ENCODE measurements at places on chromosomes 3 and 15.

DNA sequence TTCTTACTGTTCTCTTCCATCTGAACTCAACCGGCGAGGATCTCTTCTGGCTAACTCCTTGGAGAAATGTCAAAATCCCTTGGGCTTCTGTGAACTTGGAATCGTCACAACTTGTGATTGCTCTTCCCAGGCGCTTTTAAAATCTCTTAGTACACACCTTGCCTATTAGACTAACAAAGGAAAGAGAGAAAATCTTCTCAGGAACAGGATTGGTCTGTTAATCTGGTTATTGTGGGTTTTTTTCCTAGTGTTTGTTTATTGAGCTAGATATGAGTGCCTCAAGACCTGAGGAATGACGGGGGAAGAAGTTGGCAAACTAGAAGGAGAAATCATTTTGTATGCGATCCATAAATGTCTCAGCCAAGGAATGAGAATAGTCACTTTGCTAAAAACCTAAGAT, at the start of gene ATP13A5:
TSS of gene ATP13A5 (minus strand) at position 48 of the 400 bp plus-strand sequence. CDS start at position 20, 28 bp downstream.
- no peak for DNase-seq

- no peak for DNase-seq
Observed at GRCh38 chr3:129966876-129967275, 7.6 kb upstream of the TRH start.

DNA sequence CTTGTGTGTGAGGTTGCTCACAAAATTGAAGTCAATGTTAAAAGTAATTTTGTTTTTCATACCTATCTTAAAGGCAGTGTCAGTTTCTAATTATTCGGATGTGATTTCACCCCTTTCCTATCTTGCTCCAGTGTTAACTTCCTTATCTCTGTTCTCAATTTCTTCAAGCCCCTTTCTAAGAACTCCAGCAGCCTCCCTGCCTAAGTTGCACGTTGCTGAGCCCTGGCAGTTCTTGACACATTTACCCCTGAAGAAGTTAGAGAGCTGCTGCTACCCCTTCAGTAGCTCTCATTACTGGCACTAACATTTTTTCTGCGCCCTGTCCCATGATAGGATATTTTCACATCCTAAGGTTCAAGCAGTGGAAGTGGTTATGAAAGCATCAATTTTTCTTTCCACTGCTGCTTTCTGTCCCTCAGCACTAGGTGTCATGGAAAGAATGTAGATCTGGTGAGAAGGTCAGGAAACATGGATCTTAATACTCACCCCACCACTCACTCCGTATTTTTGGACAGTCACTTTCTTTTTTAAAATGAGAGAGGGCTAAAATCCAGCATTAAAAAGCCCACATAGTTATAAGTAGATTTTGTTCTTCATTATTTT, 62.9 kb downstream of the OPA1 start:
- DNase-seq: no peak

GRCh38 chr3:128210711-128211110, 57.4 kb downstream of the EEFSEC start:
- DNase-seq: no peak

DNA sequence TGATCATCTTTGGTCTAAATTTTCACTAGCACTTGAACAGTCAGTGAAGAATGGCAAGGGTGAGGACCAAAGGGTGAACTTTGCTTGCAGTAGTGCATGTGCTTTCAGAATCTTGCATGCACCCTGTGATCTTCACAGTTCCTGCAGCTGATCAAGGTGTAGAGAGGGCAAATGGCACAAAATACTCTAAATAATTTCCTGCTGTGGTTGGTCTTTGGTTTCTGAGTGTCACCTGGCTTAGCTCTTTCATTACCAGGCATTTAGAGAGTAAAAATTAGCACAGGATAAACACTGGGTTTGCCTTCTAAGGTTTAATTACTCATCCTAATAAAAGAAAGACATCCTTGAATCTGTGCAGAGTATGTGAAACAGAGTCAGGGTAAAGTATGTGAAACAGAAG, 11.4 kb downstream of the TIPARP start:
- no peak for DNase-seq

GRCh38 chr3:133986311-133986710, 43.4 kb downstream of the SLCO2A1 start:
- no peak for DNase-seq

DNA sequence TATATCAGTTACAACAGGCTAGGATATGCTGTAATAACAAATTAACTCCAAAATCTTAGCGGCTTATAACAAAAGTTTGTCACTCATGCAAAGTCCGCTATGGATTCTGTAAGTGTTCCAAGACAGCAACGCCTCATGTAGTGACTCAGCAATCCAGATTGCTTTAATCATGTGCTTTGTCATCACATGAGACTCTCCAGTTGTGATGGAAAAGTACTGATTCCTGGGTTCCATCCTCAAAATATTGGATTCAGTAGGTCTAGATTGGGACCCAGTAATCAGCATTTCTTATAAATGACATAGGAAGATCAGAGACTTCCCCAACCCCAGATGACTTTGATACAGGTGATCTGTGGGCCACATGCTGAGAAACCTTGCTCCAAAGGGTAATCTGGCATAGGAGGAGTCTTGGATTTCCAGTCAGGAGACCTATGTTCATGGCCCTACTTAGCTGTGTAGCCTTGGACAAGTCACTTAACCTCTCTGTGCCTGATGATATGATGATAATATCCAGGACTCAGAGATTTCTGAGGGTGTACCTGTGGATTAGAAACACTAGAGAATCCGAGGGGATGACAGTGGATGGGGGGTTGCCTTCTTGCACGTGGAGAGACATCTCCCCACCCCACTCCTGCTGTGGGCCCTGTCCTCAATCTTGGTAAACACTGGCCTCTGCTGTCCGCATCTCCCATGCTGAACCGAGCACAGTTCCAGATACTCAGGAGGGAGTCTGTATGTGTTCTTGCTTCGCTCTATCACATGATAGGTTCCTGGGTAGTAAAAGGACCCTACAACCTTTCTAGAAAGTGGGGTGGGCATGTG, 65.5 kb downstream of the CORO2B start:
- DNase-seq: peak; percentile 89

DNA sequence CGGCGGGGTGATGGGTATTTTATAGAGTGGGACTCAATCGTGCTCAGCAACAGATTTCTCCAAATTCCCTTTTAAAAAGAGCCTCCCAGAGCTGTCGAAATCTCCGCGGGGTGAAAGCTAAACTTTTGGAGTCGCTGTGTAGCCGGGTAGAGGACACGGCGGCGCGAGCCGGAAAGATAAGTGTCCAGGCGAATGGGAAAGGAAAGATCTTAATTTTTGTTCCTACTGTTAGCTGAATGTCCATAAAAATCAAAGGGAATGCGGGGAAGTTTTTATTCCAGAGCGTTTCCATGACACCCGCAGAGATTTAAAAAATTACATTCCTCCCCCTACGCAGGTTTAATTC, 9.1 kb downstream of the EOMES start:
- peak; percentile 40 for DNase-seq

GRCh38 chr15:24944954-24945353, 9.8 kb upstream of the SNRPN start:
- no peak for DNase-seq

- peak; percentile 46 for DNase-seq
Observed at GRCh38 chr15:99105514-99106341, 848 bp downstream of the SYNM start.

GRCh38 chr15:29312387-29312786, 42.8 kb upstream of the NSMCE3 start:
- peak; percentile 64 for DNase-seq

DNA sequence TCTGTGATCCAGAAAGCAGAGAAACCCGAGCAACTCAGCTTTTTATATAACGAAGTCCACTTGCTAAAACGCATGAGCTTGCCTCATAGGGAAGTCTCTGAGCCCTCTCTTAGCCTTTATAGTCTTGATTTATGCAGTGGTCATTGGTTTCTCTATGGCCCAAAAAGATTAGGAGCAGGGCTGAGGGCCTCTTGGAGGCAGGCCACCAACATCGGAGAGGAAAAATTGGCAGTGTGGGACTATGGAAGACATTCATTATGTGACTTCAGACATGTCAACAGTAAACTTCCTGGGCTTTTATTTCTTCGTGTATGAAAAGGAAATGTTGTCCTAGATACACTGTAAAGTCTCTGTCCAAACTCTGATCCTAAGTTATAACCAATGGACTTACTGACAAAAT, 13.5 kb downstream of the RAB8B start:
- DNase-seq: no peak

- DNase-seq: no peak
Observed at GRCh38 chr3:54426381-54426780, 304.0 kb downstream of the CACNA2D3 start.

DNA sequence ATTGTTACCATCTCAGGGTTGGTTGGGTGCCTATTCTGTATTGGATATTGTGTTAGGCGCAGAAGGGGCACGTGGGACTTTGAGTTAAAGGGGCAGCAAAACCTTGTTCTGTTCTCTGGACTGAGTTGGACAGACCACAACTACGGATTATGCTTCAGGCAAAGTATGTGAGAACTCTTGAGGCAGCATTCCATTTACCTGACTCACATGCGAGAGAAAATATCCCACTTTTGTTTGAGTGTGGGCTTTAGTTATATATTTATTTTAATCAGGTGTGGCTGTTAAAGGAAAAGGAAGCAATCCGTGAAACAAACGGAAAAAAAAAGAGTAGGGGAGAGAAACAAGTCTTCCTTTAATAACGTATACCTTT, 627 bp upstream of the PLS1 start:
- DNase-seq: peak; percentile 77

DNA sequence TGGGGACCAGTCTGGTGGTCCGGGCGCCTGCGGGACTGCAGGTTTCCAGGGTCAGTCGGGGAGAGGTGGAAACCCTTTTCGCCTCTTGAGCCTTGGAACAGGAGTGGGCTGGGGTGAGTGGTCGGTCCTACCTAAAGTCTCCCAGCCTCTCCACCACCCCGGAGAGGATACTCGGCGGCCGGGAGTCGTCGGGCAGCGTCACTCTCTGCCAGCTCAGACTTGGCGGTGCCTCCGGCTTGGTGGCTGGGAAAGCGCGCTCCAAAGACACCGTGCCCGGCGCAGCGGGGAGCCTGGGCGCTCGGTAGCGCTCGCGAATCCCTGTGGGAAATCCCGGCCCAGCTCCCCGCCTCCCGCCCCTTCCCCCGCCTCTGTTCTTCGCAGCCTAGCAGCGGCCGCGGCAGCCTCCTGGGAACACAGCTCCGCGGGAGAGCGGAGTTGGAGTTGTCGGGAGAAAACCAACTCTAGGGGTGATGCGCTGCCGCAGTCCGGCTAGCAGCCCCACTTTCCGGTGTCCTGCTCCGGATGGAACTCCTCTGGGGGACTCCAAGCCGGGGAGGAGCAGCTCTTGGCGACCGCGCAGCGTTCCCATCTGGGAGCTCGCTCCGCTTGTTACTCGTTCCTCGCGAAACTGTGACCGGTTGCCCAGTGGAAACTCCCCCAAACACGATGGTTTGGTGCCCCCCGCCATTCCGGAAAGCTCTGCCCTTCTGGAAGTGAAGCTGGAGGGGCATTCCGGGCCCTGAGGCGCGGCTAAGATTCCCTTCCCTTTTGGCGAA, 1.4 kb downstream of the EPHB1 start:
- DNase-seq: peak; percentile 24

DNA sequence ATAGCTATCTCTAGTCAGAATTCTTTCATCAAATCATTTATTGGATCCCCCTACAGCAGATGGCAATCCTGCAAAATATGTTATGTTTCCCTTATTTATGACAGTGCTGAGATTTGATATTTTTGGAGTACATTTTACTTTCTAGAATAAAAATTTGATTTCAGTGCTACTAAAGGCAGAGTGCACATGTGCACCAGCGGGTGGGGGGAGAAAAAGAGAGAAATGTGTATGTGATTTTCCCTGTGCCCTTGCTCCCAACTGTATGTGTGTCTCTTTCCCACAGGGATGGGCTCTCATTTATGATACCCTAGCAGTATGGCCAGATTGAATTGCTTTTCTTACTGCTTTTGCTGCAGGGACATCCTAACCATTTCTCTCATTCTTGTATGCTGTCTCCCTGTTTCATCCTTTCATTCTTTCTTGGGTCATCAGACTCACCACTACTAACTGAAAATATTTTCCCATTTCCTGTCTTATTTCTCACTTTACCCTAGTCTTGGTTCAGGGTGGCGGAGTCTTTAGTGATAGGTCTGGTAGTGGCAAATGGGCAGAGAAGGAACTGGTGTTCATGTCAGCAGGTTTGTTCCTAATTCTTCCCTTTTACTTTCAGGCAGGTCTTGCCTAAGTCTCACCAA, 140.7 kb downstream of the TCF12 start:
- DNase-seq: no peak
